ENCODE measurements at places on chromosomes 13 and 19.

GRCh38 chr19:34832581-34833112 is 59.6 kb upstream of the ZNF599 start:
- DNase-seq: no peak

GRCh38 chr19:58052256-58052655 is 6.8 kb upstream of the ZNF135 start:
- no peak for DNase-seq

GRCh38 chr19:50275577-50276368 is 53.4 kb downstream of the KCNC3 start:
- no peak for DNase-seq

DNA sequence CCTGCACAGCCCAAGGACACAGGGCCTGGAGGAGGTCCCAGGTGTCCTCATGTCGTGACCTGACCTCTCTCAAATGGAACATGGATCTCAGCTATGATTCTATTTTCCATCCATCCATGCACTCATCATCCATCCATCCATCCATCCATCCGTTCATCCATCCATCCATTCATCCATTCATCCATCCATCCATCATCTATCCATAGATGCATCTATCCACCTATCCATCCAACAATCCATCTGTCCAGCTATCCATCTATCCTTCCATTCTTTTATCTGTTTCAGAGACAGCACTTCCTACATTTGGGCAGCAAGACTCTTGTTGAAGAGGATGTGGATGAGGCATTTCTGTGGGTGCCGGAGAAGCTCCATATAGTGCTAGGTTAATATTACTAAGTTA is 86.7 kb downstream of the SCGB2B2 start:
- no peak for DNase-seq

GRCh38 chr19:1408300-1409203 is 1.2 kb downstream of the DAZAP1 start:
- peak; percentile 65 for DNase-seq

GRCh38 chr19:58353717-58354477 is 605 bp upstream of the A1BG start:
- DNase-seq: no peak

DNA sequence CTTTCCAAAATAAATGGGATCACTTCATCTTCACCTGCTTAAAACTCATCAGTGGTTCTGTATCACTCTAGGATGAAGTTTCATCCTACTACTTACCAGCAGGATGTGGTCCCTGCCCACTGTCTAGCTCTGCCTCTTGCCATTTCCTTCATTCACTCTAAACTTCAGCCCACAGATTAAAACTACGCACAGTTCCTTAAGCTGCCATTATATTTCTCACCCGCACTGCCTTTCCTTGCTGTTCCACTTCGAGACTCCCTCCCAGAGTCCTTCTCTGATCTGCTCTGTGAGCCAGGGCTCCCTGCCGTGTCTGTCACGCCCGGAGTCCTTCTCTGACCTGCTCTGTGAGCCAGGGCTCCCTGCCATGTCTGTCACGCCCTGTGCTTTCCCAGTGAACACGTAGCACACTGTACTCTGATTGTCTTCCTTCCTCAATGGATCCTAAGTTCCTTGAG is 52.0 kb upstream of the NPAS1 start:
- DNase-seq: no peak

- no peak for DNase-seq
These were observed 8.1 kb downstream of the CNOT3 start for GRCh38 chr19:54145541-54146158.

- DNase-seq: no peak
These were observed 1.7 kb downstream of the NR2F6 start for GRCh38 chr19:17243830-17244617.

- DNase-seq: no peak
These were observed 16.8 kb downstream of the LHFPL6 start for GRCh38 chr13:39586151-39586550.

- DNase-seq: no peak
These were observed 10.7 kb downstream of the IQCN start for GRCh38 chr19:18263324-18264136.

DNA sequence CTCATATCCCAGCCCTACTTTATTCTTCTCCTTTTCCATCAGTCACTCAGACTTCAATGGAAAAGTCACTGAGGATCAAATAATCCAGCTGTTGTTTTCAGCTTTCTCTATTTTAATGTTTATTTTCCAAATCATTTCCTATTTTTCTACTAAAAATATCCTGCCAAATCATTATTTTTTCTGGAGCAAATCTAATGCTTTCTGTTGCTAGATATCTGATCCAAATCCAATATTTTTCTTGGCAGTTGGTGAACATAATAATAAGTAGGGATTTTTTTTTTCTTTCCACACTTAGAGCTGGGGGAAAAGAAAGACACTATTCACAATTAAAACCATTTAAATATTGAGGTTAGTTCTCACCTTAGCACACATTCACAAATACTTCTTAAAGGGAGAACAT is 656.1 kb downstream of the DACH1 start:
- DNase-seq: no peak

GRCh38 chr19:3135961-3136683 is at the start of gene GNA15:
Gene GNA15, plus strand, starts transcription at chr19:3136033. Its CDS starts 418 bp downstream, at chr19:3136451.
- DNase-seq: peak; percentile 67

- no peak for DNase-seq
These were observed 36.7 kb downstream of the DOCK9 start for GRCh38 chr13:98941126-98941525.

DNA sequence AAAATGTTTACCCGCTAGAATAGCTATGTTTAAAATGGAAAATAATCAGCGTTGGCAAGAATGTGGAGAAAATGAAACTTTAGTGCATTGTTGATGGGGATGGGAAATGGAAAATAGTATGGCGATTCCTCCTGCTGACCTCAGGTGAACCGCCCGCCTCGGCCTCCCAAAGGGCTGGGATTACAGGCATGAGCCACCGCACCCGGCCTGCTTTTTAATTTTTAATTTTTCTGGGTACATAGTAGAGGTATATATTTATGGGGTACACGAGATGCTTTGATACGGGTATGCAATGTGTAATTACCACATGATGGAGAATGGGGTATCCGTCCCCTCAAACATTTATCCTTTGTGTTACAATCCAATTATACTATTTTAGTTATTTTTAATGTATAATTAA is 7.3 kb upstream of the NLRP8 start:
- no peak for DNase-seq

GRCh38 chr19:19672816-19673215 is 4.2 kb downstream of the ZNF101 start:
- no peak for DNase-seq

GRCh38 chr13:98977568-98978265 is at the start of gene DOCK9:
Gene DOCK9, minus strand, starts transcription at chr13:98978064. Its CDS starts 155 bp downstream, at chr13:98977909.
- no peak for DNase-seq

DNA sequence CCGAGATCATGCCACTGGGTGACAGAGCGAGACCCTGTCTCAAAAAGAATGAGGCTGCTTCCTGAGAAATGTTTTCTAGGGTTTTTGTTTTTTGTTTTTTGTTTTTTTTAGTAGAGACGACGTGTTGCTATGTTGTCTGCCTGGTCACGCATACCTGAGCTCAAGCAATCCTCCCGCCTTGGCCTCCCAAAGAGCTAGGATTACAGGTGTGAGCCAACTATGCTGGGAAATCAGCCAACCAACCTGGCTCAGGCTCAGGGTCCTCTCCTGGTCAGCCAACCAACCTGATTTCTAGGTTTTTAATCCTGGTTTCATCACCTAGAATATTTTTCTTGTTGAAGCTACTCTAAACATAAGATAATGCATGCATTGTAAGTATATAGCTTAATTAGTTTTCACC is 7.8 kb downstream of the DHX34 start:
- no peak for DNase-seq

- DNase-seq: no peak
These were observed 117.8 kb downstream of the RAB20 start for GRCh38 chr13:110443622-110444225.

DNA sequence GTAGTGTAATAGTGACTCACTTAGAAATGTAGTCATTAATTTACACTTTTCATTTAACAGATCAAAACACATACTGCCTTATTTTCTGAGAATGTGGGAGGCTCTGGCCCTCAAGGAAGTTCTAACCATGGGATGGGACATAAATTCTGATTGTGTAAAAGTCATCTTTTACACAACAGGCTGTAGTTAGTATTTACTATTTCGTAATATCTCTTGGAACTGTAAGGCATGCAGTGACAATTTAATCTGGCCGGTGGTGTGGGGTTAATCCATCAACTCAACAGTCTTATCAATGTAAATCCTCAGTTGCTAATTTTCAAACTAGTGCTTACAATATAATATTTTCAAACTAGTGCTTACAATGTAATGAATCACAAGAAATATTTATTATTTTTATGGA is 1599.2 kb downstream of the EFNB2 start:
- no peak for DNase-seq

DNA sequence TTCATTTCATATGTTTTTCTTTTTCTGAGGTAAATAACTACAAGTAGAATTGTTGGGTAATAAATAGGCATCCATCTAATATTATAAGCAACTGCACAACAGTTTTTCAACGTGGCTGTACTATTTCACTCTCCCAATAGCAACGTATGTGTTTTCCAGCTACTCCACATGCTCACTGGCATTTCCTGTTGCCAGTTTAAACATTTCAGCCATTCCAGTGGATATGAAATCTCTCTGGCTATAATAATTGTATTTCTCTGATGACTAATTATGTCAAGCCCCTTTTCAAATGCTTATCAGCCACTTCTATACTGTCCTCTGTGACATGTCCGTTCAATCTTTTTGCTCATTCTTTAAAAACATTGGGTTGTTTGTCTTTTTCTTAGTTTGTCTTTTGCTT is 26.8 kb upstream of the ALOX5AP start:
- no peak for DNase-seq

- DNase-seq: no peak
These were observed 301.9 kb downstream of the SPRY2 start for GRCh38 chr13:80039000-80039399.

GRCh38 chr13:51614350-51614786 is 30.1 kb downstream of the WDFY2 start:
- DNase-seq: peak; percentile 78

DNA sequence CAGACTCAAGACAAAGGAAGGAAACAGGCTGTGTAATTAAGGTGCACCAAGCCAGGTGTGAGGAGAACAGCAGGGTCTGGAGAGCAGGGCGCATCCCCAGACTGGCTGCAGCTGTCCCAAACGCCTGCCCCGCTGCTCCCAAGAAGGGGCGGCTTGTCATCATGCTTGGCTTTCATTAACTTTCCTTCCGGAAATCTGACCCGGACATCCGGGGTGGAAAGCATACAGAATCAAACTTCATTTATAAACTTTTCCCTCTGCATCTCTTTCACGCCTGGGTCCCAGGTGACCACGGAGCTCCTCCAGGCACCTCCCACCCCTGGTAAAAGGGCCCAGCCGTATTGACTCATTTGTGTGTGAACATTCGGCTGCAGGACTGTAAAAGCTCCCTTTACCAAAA is 31.7 kb downstream of the TSHZ3 start:
- no peak for DNase-seq

DNA sequence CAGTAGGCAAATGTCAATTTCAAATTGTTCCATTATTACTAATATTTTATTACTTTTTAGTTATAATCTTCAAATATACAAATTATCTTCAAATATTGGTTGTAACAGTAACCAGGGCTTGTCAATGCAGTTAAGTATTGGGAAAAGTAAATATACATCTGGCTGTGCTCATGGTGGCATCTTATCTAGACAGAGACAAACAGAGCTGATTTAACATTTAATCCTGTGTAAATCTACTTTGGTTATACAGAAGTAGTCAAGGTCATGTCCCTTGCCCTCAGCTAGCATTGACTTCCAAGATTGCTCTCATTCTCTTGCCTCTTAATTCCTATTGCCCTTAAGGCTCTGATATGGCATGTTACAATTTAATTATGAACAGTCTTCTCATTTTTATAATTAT is 98.4 kb upstream of the KLHL1 start:
- DNase-seq: no peak

GRCh38 chr13:46388846-46389245 is 1.8 kb upstream of the RUBCNL start:
- DNase-seq: no peak

DNA sequence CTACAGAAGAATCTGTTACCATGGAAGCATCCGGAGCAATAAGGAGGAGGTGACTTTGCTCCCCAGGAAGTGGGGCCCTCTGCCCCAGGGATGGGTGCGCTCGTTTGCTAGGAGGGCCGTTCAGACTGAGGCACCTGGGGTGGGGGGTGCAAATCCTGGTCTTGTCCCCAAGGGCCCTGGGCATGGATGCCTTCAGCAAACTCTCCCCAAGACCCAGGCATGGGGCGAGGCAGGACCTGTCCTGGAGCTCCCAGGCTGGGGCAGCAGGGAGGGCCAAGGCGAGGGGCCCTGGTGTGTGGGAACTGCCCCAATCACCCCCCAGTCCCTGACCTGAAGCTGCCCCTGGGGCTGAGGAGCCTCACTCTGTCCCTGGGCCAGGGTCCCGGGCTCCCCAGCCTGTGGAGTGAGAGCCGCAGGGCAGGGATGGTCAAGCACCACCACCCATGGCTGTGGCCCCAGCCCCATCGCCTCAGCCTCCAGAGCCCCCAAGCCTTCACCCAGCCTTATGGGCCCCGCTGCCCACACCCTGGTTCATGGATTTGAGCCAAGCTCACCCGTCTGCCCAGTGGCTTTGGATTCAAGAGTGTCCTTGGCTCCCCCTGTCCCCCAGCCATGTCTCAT is 240.6 kb upstream of the SGCG start:
- DNase-seq: no peak

DNA sequence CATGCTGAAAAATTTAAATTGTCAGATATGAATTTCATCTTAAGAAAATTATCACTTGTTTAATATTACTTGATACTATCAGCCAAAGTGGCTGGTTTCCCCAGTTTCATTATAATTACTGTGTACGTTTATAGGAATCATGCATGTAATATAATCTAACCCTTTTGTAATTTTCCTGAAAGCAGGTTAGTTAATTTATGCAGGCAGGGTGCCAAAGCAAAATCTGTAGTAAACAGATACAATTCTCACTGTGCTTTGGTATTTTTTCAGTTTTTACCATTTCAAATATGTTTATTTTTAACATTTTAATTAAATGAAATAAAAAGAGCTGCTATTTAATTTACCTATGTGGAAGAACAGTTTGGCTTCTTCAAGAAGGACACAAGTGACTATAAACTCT is 1227.5 kb upstream of the MIR17HG start:
- DNase-seq: no peak

DNA sequence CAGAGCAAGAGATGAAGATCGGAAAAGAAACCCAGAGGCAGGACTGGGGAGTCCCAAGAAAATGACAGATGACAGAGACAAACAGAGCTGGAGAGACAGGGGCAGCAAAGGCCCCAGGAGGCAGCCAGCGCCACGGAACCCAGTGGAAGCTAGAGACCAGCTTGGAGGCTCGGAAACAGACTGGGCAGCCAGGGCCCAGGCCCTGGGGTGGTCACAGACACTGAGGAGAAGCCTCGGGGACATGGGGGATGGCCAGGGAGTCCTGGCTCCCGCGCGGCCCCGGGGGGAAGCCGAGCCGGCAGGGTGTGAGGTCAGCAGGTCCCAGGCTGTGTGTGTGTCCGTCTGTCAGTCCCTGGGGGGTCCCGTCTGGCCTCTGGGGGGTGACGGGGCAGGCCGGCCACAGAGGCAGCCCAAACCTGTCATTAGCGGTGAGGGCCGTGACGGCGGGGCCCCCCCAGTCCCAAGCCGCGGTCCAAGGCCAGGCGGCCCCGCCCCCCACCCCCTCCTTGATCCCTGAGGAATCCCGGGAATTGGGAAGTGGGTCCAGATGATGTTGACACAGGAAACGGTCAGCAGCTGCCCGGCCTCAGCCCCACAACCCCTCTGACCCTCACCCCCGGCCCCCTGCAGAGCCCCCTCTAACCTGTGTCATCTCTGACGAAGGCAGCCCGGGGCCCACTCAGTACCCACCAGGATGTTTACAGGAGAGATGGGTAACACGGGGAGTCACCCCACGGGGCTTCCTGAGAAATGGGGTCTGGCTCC is 2.5 kb upstream of the TMEM190 start:
- no peak for DNase-seq

Data from activated naive CD4-positive, alpha-beta T cell treated with anti-CD3 and anti-CD28 coated beads for 36 hours (primary cell).